Fibroblast of villous mesenchyme (primary cell): ENCODE measurements at places on chromosomes 16 and 17.
A peak's percentile ranks its signal among the peaks of the same experiment; 100 is the strongest.

DNA sequence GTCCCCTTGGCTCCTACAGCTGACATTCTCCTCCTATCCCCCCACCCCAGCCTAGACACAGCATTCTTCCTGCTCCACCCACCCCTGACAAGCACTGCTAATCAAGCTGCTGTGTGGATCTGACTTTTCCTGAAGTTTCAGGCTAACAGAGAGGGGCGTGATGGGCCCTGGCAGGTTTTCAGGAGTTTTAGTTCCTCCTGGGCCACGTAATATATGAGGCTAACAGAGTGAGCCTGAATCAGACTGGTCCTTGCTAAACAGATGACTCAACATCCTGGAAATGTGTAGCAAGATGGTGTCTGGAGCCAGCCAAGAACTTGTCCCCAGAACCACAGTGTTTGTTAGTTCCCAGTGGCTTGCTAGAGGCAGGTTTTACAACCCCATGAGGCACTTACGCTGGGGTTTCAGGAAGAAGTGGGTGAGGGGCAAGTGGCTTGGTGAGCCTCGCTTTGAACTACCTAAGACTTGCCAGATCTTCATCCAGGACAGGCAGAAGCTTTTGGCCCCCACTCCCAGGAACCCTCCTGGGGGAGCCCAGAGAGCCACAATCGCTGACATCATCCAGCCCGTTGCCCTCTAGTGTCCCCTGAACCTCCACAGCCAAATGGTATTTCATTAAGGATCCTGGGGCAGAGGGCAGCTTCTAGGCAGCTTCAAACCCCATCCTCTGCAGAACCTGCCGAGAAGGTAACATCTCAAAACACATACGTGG, 15.9 kb downstream of the TMEM92 start:
- peak; percentile 99 for DNase-seq

GRCh38 chr16:68068926-68069325, 16.2 kb upstream of the NFATC3 start:
- no peak for DNase-seq

DNA sequence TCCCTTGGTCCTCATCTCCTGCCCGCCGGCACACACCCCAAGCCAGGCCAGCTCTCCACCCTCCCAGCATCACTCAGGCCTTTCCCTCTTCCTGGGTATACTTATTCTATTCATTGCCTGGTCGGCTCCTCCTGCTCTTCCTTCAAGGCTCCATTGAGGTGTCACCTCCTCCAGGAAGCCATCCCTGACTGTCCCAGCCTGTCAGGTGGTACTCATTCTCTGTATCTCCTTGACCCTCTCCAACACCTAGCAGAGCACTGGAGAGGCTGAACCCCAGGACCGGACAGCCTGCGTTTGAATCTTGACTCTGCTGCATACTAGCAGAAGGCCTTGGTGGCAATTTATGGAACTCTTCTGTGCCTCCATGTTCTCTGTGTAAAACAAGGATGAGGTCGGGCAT, 428 bp upstream of the TNFRSF13B start:
- no peak for DNase-seq

GRCh38 chr17:78421534-78422266, 43.3 kb downstream of the PGS1 start:
- DNase-seq: peak; percentile 80

DNA sequence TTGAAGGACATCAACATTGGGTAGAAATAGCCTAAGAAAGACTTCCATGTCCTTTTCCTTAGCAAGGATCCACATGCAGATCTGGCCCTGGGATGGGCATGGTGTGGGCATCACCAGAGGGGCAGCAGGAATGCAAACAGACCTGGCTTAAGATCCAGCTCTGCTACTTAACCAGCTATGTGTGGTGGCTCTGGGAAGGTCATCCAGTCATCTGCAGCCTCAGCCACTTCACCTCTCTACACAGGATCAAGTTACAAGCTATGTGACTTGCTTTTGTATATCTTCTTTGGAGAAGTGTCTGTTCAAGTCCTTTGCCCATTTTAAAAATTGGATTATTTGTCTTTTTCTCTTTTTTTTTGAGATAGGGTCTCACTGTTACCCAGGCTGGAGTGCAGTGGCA, 13.5 kb upstream of the ADORA2B start:
- DNase-seq: no peak

GRCh38 chr17:1829216-1829591, 498 bp downstream of the SMYD4 start:
- peak; percentile 17 for DNase-seq

DNA sequence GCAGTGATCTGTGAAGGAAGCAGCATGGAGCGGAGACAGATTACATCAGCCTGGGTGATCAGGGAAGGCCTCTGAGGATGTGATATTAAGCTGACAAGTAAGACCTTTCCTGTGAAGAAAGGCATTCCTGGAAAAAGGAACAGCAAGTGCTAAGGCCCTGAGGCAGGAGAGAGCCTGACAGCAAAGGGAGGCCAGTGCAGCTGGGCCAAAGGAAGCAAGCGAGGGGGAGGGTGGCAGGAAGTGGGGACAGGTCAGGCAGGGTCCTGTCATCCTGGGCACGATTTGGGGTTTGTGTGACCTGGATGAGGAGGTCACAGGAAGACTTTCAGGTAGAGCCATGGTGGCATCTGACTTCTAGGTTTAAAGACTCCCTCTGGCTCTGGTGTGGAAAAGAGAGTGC, 12.3 kb downstream of the CPNE2 start:
- no peak for DNase-seq
